ENCODE measurements at places on chromosomes 7 and 10.

DNA sequence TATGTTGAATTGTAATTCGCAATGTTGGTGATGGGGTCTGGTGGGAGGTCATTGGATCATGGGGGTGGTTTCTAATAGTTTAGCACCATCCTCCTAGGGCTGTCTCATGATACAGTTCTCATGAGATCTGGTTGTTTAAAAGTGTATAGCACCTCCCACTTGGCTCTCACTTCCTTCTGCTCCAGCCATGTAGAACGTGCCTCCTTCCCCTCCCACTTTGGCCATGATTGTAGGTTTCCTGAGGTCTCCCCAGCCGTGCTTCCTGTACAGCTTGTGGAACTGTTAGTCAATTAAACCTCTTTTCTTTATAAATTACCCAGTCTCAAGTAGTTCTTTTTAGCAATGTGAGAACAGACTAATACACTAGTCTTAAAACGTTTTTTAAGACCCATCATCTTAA is 15.6 kb upstream of the HECW1 start:
- H3K4me3 ChIP-seq: no peak overlapping the region
- no peaks in the 10 kb centered on the region for H3K27me3 ChIP-seq
- no peaks in the 10 kb centered on the region for H3K36me3 ChIP-seq
- no peak for DNase-seq
- H3K4me1 ChIP-seq: no peaks in the 10 kb centered on the region

DNA sequence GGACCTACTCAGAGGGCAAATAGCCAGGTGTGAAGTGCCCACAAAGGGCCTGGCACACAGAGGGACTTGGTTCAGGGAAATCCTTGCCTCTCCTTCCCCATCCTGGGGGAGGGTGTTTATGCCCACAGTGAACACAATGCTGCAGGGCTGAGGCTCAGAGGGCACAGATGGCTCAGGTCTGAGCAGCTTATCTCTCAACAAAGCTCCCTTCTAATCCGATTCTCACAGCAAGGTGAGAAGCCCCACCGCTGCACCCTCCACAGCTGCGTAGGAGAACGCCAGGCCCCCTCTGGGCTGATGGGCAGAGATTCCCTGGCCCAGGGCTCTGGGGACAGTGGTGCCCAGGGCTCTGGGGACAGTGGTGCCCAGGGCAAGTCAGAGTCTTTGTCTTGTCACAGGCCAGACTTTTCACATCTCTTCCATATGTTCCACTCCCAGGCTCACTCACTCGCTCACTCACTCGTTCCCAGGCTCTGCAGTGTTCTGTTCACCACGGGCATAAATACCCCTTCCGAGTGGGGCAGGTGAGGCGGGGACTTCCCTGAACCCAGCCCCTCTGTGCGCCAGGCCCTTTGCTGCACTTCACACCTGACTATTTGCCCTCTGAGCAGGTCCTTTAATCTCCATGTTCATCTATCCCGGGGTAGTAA is 8.7 kb upstream of the CDHR1 start:
- no peak overlapping the region for H3K27ac ChIP-seq
- no peak for DNase-seq
- no peaks in the 10 kb centered on the region for H3K27me3 ChIP-seq
- no peaks in the 10 kb centered on the region for H3K36me3 ChIP-seq
- no peak overlapping the region for H3K4me3 ChIP-seq
- H3K4me1 ChIP-seq: no peaks in the 10 kb centered on the region

- no peak for DNase-seq
- no peaks in the 10 kb centered on the region for H3K36me3 ChIP-seq
- H3K27me3 ChIP-seq: no peaks in the 10 kb centered on the region
- peaks cover 9% of the 10 kb centered on the region for H3K4me1 ChIP-seq
- H3K27ac ChIP-seq: peak overlapping the region; percentile 62
These were observed 829.0 kb downstream of the TNS3 start for GRCh38 chr7:46752881-46753366.

DNA sequence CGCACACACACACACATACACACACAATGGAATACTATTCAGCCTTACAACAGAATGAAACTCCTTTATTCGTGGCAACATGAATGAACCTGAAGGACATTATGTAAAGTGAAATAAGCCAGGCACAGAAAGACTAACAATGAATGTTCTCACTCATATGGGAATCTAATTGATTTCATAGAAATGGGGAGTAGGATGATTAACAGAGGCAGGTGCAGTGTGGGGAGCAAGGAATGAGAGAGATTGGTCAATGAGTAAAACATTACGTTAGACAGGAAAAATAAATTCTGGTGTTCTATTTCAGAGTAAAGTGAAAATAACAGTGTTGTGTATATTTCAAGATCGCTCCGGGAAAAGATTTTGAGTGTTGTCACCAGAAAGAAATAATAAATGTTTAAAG is 694.5 kb downstream of the NXPH1 start:
- H3K4me1 ChIP-seq: no peaks in the 10 kb centered on the region
- no peaks in the 10 kb centered on the region for H3K36me3 ChIP-seq
- H3K4me3 ChIP-seq: no peak overlapping the region

DNA sequence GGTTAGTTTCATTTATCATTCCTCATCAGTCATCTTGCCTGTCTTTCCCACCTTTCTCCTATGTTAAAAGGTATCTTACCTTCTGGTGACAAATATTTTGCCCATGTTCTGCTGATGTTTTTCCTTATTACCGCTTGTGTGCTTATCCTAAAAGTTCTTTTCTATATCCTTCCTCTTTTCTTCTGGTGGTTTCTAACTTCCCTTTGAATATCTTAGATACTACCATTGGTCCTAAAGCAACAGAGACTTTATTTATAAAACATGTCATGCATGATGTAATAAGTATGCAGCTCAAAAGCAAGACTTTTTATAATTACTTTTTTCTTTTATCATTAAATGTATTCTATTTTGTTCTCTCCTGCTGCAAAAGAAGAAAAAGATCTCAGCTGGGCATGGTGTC is 24.8 kb downstream of the TBC1D12 start:
- H3K4me3 ChIP-seq: no peak overlapping the region
- DNase-seq: no peak
- no peaks in the 10 kb centered on the region for H3K4me1 ChIP-seq
- H3K27me3 ChIP-seq: no peaks in the 10 kb centered on the region

GRCh38 chr7:41592236-41592635 is 110.7 kb downstream of the INHBA start:
- H3K4me3 ChIP-seq: no peak overlapping the region
- H3K4me1 ChIP-seq: no peaks in the 10 kb centered on the region
- H3K36me3 ChIP-seq: no peaks in the 10 kb centered on the region
- DNase-seq: no peak

DNA sequence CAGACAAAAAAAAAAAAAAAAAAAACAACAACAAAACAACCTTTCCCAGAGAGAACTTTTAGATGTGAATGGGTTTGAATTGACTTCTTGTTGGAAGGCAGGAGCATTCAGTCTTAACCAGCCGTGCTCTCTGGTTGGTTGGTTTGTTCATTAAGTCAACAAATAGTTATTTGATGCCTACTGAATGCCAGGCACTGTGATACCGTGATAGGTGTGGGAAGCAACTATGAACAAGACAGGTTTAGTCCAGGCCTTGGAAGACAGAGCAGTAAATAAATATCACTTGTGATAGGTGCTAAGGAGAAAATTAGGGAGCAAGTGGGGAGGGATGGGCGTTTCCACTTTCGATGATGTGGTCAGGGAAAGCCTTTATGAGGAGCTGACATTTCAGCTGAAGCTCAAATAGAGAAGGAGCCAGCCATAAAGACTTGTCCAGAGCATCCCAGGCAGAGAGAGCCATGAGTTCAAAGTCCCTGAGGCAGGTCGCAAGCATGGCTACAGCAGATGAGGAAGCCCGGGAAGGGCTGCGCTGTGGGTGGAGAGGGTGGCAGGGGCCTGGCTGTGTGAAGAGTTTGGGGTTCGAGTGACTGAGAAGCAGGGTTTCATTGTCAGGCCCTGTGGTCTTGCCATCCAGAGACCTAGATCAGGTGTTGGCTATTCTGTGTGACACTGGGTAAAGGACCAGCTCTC is 8.0 kb downstream of the TSPAN15 start:
- no peak overlapping the region for H3K4me3 ChIP-seq
- no peaks in the 10 kb centered on the region for H3K4me1 ChIP-seq
- DNase-seq: no peak
- H3K27ac ChIP-seq: no peak overlapping the region
- no peaks in the 10 kb centered on the region for H3K36me3 ChIP-seq

GRCh38 chr7:137996871-137997270 is 5.0 kb downstream of the CREB3L2 start:
- no peaks in the 10 kb centered on the region for H3K27me3 ChIP-seq
- no peak overlapping the region for H3K4me3 ChIP-seq
- no peaks in the 10 kb centered on the region for H3K4me1 ChIP-seq
- no peak overlapping the region for H3K27ac ChIP-seq

DNA sequence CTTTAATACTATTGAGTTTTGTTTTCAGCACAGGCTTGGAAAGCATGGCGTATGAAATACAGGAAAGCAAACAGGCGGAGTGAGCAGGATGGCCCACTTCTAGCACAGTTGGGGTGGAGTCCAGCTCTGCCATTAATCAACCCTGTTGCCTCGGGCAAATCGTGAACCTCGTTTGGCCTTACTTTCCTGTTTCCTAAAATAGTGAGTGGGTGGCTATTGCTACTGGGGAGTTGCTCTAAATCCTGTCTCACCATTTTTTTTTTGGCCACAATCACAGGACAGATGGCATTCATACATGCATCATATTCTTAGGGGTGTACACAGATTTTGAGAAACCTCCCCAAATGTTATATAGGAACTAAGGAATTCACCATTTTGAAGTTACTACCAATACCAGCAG is 157.8 kb downstream of the ANLN start:
- no peaks in the 10 kb centered on the region for H3K36me3 ChIP-seq
- no peaks in the 10 kb centered on the region for H3K4me1 ChIP-seq
- H3K27ac ChIP-seq: no peak overlapping the region
- no peaks in the 10 kb centered on the region for H3K27me3 ChIP-seq
- no peak for DNase-seq
- H3K4me3 ChIP-seq: no peak overlapping the region

DNA sequence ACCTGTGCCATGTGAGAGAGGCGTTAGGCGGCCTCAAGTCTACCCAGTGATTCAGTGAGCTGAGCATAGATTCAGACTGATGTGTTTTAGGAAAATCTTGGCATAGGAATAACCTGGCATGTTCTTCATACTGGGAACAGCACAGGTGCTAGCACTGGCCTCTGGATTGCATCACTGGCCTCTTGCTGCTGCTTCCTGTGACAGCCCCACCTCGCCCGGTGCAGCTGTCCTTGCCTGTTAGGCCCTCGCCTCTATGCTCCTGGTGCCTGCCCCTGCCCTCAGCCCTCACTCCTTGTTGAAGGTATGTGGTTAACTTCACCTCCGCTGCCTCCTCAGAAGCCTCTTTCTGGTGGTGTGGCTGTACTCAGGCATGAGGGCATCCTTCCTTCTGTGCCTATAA is 46.2 kb downstream of the BLNK start:
- no peaks in the 10 kb centered on the region for H3K36me3 ChIP-seq
- H3K27me3 ChIP-seq: no peaks in the 10 kb centered on the region
- DNase-seq: no peak
- no peak overlapping the region for H3K4me3 ChIP-seq
- no peak overlapping the region for H3K27ac ChIP-seq

GRCh38 chr10:45599646-45600045 is 72.9 kb downstream of the ZFAND4 start:
- H3K4me3 ChIP-seq: no peak overlapping the region
- DNase-seq: no peak
- no peaks in the 10 kb centered on the region for H3K4me1 ChIP-seq
- no peaks in the 10 kb centered on the region for H3K36me3 ChIP-seq
- no peaks in the 10 kb centered on the region for H3K27me3 ChIP-seq

GRCh38 chr7:2283074-2283473 is 31.2 kb downstream of the SNX8 start:
- DNase-seq: no peak
- no peak overlapping the region for H3K4me3 ChIP-seq
- H3K36me3 ChIP-seq: no peaks in the 10 kb centered on the region
- H3K27me3 ChIP-seq: no peaks in the 10 kb centered on the region
- H3K4me1 ChIP-seq: no peaks in the 10 kb centered on the region
- no peak overlapping the region for H3K27ac ChIP-seq

DNA sequence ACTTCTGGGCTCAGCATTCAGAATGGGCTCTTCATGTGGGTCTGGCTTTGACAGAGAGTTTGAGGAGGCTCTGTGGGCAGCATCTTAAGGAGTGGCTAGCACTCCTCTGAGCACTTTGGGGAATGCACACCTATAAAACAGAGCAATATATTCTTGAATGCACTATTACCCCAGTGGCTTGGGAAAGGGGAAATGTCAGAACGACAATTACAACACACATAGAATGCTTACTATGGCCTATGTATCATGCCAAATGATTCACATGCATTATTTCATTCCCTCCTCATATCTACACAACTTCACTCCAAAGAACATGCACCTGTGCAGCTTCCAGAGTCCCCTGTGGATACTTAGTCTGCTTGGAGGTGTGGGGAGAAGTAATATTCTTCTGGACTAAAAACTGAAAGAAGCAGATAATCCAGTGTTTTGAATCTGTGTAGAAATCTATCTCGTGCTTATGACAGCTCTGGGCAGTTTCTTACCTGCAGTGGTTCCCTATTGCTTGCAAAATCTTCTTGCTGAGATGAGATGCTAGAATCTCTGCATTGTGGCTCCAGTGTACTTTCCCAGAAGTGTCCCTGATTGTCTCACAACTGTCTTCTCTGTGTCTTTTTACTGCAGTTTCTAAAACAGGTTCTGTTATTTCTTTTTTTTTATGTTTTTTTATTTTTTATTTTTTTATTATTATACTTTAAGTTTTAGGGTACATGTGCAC is 5.5 kb upstream of the MGAM start:
- H3K4me1 ChIP-seq: no peaks in the 10 kb centered on the region
- H3K4me3 ChIP-seq: no peak overlapping the region
- H3K27ac ChIP-seq: no peak overlapping the region
- no peaks in the 10 kb centered on the region for H3K36me3 ChIP-seq

DNA sequence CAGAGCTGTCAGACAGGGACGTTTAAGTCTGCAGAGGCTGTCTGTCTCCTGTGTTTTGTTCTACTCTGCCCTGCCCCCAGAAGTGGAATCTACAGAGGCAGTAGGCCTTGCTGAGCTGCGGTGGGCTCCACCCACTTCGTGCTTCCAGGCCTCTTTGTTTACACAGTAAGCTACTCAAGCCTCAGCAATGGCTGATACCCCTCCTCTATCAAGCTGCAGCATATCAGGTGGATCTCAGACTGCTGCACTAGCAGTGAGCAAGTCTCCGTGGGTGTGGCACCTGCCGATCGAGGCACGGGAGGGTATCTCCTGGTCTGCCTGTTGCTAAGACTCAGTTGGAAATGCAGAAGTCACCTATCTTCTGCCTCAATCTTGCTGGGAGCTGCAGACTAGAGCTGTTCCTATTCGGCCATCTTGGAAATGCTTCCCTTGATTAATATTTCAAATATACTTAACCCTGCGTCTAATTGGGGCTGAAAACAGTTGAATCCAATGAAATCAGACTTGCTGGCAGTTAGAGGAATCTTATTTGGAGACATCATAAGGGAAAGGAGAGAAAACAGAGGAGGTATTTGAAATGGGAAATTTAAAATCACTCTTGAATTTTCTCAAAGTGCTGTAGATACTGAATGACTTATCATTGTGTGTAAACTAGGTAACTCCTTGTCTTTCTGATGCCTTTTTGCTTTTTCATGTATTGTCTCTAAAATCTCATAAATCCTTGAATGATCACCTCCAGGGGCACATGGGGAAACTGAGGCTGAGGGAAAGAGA is 13.8 kb upstream of the CYP3A5 start:
- DNase-seq: no peak
- H3K36me3 ChIP-seq: peaks cover 1% of the 10 kb centered on the region
- no peak overlapping the region for H3K27ac ChIP-seq
- no peaks in the 10 kb centered on the region for H3K4me1 ChIP-seq

GRCh38 chr7:135508883-135509588 is 866 bp downstream of the CNOT4 start:
- no peaks in the 10 kb centered on the region for H3K4me1 ChIP-seq
- no peaks in the 10 kb centered on the region for H3K27me3 ChIP-seq
- DNase-seq: no peak
- H3K36me3 ChIP-seq: peaks cover 2% of the 10 kb centered on the region
- peak overlapping the region; percentile 97 for H3K4me3 ChIP-seq
